ENCODE measurements at places on chromosomes 2 and 18.

DNA sequence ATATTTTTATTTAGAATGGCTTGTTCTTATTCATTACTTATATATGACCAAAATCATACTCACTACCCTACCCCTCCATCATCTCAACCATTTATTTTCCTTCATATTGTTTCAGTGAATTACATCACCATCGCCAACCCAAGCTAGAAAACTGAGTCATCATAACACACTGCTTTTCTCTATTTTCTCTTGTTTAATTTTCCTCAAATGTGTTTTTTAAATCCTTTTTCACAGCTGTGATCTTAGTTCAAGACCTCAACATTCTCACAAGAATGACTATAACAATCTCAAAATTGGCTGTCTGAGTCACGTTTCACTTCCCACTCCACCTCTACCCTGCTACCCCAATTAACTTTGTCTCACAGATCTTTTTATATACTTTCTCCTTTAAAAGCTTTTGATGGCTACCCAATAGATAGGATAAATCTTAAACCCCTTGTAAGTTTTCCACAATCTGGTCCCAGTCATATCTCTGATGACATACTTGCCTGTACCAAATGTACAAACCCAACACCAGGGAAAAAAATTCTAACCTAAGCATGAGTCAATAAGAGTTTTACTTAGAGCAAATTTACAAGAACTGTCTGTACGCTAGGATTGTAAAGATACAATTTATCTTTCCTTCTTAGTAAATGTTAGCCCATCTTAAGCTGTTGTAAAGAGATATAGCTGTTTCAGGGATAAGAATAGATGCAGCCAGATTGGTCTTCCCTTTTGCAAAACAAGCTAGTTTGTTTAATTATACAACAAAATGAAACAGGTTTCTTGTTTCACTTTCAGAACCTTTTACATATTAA lies 635.1 kb upstream of the SLC39A10 start:
- no peak for DNase-seq

- no peak for DNase-seq
Observed at GRCh38 chr2:128354726-128355470, 36.2 kb upstream of the HS6ST1 start.

DNA sequence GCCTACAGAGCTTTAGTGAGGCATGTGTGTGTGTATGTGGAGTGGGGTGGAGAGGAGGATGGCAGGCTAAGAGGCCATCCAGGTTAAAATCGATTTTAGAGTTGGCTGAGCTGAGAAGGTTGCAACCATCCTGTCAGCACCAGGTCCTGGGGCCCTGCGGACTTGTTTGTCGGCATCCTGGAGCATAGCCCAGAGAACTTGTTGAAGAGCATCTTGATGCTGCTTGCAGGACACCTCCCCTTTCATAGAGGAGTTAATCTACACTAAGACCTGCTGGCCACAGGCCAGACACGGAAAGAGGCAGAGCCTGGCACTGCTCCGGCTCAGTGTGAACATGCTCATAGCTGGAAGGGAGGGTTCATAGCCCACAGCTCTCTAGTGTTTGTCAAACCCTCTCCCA lies 72.1 kb upstream of the RGPD5 start:
- DNase-seq, result peak; percentile 61

- DNase-seq, result peak; percentile 75
Observed at GRCh38 chr2:189142893-189143759, 36.4 kb downstream of the COL5A2 start.
